Naive thymus-derived CD8-positive, alpha-beta T cell (primary cell): ENCODE measurements at places on chromosomes 1 and 21. TPM values are rescaled to one million over a fixed set of nuclear protein-coding genes. Genes with fewer than 3 reads are reported as not detected.
A peak's percentile ranks its signal among the peaks of the same experiment; 100 is the strongest.

GRCh38 chr1:227789084-227790033 is 26.1 kb upstream of the PRSS38 start:
- no peaks in the 10 kb centered on the region for H3K27me3 ChIP-seq
- peaks cover 30% of the 10 kb centered on the region for H3K4me1 ChIP-seq
- DNase-seq, result peak; percentile 64
- no peak overlapping the region for H3K27ac ChIP-seq
- peak overlapping the region; percentile 87 for H3K4me3 ChIP-seq

- no peak overlapping the region for H3K4me3 ChIP-seq
- no peak overlapping the region for H3K27ac ChIP-seq
- no peaks in the 10 kb centered on the region for H3K4me1 ChIP-seq
Observed at GRCh38 chr1:195594322-195594721, 1013.9 kb downstream of the KCNT2 start.

DNA sequence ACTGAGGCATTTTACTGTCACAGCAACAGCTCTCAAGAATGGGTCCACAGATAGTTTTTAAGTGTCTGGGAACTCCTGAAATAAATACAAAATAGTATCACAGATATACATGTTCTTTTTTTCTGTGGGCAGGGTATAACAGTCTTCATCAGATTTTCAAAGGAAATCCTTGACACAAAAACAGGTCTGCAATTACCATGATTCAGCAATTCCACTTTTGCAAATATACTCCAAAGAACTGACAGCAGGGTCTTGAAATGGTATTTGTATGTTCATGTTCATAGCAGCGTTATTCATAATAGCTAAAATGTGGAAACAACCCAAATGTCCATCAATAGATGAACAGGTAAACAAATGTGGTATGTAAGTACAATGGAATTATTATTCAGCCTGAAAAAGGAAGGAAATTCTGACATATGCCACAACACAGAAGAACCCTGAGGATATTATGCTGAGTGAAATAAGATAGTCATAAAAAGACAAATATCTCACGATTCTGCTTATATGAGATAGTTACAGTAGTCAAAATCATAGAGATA is 85.0 kb downstream of the EPS15 start:
- H3K36me3 ChIP-seq, result peaks cover 16% of the 10 kb centered on the region
- no peak for DNase-seq
- H3K27ac ChIP-seq, result no peak overlapping the region
- peaks cover 37% of the 10 kb centered on the region for H3K4me1 ChIP-seq
- H3K27me3 ChIP-seq, result no peaks in the 10 kb centered on the region

DNA sequence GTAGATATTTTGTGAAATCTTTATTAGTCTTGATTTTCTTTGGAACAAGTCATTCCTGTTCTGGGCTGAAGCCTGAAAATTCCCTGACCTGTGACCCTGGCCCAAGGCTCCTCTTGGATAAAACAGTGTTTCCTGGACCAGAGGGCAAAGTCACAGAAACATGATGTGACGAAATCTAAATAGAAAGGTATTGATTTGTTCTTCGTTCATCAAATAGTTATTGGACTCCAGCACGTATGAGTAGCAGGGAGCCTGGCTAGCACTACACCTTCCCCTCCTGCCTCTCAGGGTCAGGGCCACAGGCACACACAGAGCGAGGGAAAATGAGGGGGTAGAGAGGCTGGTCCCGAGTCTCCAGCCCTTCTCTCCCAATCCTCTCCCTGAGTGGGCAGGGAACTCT is 1.7 kb upstream of the CLDN14 start:
- no peaks in the 10 kb centered on the region for H3K36me3 ChIP-seq
- H3K27me3 ChIP-seq, result no peaks in the 10 kb centered on the region
- no peak for DNase-seq
- H3K27ac ChIP-seq, result no peak overlapping the region
- H3K4me1 ChIP-seq, result peaks cover 1% of the 10 kb centered on the region

The SPATA46 gene
- not detected for total RNA-seq

The SLAMF9 gene
- total RNA-seq, result not detected

The VHLL gene
- total RNA-seq, result 0.78 TPM
